Eye (tissue), 1 donor: ENCODE measurements at places on chromosomes 16 and 17.

- DNase-seq: peak; percentile 63
These were observed 702 bp upstream of the WNT3 start for GRCh38 chr17:46818929-46819859.

DNA sequence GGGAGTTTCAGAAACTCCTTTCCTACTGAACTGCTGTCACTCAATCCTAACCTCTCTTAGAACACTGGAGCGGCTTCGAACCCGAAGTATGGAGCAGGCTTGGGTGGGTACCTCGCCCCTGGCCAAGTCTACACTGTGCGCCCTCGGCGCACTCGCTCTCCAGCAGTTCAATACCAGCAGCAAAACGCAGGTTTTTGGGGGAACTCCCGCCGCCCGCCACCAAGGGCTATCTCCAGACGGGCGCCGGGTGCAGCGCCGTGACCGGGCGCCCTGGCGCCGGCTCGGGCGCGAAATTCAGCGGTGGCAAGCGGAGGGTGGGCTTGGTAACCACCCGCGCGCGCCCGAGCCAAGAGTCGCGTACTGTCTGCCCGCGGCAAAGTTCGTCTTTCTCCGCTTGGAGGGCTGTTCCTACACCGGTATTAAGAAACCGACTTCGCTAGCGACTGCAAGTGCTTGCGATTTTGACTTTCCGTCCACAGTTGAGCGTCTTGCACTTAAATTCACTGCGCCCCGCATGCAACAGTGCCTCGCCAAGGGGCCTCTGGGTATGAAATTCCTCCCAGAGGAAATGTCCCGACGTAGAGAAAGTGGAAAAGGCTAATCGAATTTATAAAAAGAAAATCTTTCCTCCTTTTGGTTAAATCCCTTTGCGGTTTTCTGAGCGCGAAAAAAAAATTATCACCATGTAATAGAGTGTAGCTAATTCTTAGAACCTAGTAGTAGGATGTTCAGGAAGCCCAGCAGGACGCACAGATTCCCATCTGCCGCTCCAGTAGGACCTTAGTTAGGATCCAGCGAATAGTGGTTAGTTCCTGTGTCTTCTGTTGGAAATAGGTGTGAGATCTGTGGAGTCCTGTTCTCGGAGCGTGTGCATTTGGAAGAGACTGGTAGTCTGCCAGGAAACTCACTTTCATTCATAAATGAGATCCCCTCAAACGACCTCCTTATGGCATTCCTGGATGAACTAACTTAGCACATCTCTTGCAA, 5.0 kb upstream of the SALL1 start:
- DNase-seq: peak; percentile 65

DNA sequence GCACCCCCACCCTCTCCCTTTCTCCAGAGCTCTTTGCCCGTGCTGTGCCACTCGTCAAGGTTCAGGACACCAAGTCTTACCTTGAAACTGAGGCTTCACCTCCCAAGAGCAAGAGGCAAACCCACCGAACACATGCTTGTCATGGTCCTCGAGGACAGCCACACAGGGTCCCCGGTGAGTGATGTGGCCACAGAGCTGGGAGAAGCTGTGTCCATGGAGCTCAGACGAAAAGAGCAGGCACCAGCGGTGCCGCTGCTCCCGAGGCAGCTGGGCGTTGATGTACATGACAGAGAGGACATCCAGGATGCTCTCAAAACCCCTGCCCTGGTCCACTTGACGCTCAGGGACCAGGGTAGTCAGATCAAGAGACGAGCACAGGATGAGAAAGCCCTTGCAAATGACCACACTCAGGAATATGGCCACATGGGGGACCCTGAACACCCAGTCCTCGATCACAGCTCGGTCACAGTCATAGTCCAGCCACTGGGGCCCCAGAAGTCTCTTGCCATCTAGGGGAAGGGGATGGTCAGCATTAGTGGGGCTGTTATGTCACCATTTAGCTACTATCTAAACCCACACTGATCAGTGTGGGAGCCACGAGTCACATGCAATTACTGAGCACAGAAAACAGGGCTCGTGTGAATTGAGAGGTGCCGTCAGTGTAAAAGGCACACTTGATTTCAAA, 17.8 kb downstream of the MEAK7 start:
- no peak for DNase-seq

DNA sequence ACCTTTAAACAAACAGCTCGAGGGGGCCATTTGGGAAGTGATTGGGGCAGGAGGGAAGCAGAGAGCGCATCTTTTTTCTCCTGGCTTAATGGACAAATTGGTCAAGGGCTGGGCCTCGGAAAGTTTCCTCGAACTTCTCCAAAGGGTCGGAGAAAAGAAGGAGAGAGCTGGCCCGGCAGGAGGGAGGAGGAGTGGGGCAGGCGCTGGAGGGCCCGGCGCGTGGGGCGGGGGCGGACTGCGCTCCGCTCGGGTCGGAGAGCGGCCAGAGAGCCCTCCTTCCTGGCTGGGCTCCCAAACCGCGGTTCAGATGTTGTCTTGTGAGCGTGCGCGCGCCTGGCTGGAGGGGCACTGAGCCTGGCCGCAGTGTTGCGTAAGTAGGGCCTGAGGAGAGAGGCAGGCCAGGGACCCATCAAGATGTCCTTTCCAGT, 1.2 kb downstream of the MMP2 start:
- DNase-seq: peak; percentile 78

- DNase-seq: no peak
These were observed 19.5 kb downstream of the USP7 start for GRCh38 chr16:8943966-8944759.

DNA sequence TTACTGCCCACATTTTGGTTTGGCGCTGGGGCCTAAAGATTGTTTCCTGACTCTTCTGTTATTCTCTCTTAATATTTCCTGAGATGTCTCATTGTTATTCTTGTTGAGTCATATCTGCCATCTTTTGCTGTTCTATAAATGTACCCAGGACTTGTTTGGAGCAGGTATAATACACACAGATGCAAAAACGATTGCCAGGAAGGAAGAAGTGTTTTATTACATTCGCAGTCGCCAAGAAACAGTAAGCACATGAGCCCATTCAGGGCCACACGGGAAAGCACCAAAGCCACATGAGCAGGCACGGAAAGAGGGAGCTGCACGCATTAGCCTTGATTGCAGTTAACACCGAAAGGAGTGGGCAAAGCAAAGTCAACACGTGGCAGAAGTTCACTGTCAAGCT, 70.2 kb downstream of the ARHGAP44 start:
- no peak for DNase-seq

GRCh38 chr17:59765038-59765437, 57.6 kb downstream of the VMP1 start:
- DNase-seq: no peak

- DNase-seq: no peak
These were observed 1.3 kb downstream of the RASL10B start for GRCh38 chr17:35732806-35733136.

DNA sequence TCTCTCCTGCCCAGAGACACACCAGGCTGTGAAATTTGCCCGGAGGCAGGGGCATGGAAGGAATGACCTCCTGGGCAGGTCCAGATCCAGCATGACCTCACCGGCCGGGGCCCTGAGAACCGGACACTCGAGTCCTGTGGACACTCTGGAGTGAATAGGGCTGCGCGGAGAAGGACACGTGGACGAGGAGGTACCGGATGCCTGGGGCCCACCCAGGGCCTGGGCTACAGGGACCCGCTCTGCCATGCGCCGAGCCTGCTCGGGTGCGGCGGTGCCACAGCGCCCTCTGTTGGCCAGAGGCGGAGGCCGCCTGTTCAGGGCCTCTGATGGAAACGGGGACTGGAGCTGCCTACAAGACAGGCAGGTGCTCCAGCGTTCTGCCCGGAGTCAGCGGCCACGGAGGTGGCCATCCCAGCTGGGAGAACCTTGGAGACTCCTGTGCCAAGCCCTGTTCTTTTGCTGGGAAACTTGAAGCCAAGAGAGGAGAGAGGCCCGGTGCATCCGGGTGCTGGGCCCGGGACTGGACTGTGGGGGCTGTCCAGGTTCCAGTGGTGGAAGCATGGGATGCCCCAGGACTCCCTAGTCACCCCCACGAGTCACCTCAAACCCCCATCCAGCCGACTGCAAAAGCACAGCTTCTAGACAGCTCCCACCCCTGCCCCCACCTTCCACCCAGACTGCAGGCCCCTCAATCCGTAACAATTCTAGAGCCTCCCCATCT, 19.3 kb upstream of the NXPH3 start:
- DNase-seq: peak; percentile 93

- no peak for DNase-seq
These were observed 9.9 kb downstream of the CMTM2 start for GRCh38 chr16:66588981-66589713.

DNA sequence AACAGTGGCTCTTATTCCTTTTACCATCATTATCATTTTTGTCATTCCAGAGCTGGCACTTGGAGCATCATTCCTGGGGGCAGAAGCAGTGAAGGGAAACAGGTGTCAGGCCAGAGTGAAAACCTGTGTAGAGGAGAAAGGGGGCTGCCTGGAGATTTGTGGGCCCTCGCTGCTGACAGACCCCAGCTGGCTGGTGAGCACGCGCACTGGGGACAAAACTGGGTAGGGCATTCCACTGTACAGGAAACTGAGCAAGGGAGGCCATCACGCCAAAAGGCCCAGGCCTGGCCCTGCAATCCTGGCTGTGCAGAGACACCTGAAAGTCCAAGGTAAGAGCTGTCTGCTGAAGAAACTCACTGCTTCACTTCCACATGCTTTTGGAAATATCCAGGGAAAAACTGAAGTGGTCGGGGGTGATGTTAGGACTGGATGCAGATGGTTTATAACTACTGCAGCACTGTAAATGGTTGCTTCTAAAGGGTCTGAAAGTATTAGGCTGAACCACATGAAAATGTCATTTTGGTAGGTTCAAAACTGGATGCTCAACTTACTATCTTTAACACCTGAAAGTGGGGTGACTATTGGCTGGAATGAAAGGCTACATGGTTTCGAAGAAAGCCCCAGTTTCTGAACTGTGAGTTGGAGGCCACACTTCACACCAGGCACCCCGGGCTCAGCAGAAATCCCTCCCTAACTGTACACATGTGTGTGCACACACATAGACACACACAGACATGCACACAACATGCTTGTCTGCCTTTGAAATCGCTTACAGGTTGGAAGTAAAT, 225.0 kb downstream of the C16orf78 start:
- no peak for DNase-seq

DNA sequence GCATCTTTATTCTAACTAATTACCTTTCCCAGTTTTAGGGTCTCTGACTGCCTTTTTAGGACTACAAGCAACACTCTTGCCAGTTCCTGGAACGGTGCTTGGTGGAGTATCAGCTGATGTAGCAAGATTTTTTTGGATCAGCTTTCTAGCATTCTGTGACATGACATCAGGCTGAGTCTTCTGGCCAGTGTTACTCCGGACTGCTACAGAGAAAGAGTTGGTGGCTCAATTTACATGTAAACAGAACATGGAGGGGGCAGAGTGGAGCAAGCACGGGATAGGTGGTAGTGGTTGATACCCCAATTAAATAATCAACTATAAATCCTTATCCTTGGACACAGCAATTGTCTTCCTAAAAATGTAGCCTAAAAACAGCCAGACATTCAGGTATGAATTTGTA, 10.6 kb upstream of the ARL6IP1 start:
- DNase-seq: no peak

DNA sequence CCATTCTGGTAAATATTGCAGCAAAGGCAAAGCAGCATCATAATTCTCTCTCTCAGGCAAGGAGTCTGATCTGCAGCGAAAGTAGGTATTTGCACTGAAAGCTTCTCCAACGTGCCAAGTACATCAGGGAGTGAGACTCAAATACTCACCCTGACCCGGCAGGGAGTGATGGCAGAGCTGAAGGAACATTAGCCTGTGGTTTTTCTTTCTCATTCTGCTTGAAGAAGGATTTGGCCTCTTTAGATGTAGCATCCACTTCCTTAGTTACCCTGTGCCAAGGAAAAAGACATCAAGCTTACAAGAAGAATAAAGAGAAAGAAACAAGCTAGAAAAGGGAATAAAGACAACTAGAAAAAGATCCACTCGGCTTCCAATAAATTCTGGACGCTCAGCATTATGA, 38.4 kb downstream of the CFDP1 start:
- DNase-seq: no peak

GRCh38 chr16:88057656-88058055, 106.4 kb downstream of the BANP start:
- DNase-seq: no peak

DNA sequence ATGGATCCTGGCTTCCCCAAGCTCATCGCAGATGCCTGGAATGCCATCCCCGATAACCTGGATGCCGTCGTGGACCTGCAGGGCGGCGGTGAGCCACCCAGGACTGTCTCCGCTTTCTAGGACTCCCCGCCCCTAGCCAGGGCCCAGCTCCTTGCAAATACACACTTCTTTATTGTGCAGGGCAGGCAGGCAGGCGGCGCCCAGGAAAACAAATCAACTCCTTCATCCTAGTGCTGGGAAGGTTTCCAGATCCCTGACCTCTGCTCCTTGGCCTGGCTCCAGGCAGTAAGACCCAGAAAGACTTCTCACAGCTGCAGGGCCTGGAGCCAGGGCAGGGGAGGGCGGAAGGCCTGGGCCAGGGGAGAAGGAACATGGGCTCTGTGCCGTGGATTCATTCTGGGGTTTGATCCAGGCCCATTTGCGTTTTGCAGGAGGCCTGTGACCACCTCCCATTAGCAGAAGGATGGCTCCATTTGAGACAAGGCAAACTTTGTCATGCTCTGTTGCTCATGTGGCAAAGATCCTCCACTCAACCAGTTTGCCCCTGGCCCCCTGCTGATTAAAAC, 6.0 kb upstream of the LPCAT2 start:
- peak; percentile 69 for DNase-seq

DNA sequence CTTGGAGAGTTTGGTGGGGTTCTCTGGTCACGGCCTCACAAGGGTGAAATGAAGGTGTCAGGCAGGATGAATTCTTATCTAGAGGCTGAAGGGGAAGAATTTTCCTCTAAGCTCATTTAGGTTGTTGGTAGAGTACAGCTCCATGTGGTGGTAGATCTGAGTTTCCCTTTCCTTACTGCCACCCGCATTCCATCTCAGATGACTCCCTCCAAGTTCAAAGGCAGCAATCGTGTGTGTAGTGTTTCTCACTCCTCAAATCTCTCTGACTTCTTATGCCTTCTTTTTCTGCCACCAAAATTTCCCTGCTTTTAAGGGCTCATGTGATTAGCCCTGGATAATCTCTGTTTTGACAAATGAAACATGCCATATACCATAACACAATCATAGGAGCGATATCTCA, 135.5 kb upstream of the MYOCD start:
- no peak for DNase-seq

- DNase-seq: no peak
These were observed 806 bp downstream of the MRM1 start for GRCh38 chr17:36602030-36602748.

- DNase-seq: no peak
These were observed 100.5 kb upstream of the NETO2 start for GRCh38 chr16:47244206-47244605.
